Esophagus squamous epithelium (tissue), 5 donors: ENCODE measurements at places on chromosomes 5 and 9.

- no peak for DNase-seq
Measured at GRCh38 chr5:159105145-159106053, 5.7 kb upstream of the EBF1 start.

DNA sequence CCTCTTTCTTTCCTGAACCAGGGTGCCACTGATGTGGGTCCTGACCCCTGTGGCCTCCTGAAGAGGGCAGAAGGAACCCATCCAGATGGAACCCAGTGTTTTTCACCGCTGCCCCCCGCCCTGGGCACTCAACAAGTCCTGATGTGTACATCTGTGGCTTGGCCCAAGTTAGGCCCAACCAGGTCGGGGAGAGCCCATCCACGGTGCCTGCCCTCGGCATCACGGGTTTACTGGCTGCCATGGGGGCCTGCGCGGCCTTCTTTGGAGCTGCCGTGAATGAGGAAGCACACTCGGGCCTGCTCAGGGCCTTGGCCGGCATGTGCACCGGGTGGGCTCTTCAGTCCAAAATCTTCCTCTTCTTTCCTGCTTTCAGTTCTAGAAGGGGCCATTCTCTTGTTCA lies 5.8 kb downstream of the ECSCR start:
- no peak for DNase-seq

- DNase-seq: no peak
Measured at GRCh38 chr9:35280399-35280798, 118.6 kb downstream of the UNC13B start.

GRCh38 chr9:38681747-38682227 lies 38.1 kb downstream of the FAM240B start:
- no peak for DNase-seq

GRCh38 chr5:3593771-3594509 lies 1.7 kb upstream of the IRX1 start:
- no peak for DNase-seq

GRCh38 chr5:10194083-10194482 lies 55.6 kb downstream of the ATPSCKMT start:
- DNase-seq: no peak

- no peak for DNase-seq
Measured at GRCh38 chr5:36383942-36384341, 82.2 kb upstream of the RANBP3L start.

DNA sequence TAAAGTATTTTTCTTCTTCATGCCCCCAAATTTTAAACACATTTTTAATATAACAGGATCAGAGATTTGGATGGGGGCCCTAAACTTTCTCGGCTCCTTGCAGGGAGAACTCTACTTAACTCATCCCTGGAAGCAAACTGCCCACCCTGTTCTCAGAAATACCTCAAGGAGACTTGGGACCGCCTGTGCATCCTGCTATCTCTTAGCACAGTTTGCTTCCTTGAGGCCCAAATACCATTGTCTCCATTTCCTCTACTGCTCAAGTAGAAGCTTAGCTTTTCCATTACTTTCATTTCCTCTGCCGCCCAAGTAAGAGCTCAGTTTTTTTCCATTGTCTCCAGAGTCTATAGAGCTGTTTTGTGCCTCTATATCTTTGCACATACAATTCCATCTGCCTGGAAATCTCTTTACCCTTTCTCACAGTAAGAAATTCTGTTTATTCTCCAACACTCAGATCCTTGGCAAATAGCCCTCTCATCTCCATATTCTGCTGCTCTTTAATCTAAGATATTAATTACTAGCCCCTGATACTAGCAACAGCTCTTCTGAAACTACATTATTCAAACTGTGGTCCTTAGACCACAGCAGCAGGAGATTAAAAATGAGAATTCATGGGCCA lies 137.8 kb downstream of the CEMIP2 start:
- no peak for DNase-seq

- DNase-seq: no peak
Measured at GRCh38 chr9:92299116-92299515, 5.6 kb upstream of the IARS1 start.

GRCh38 chr5:854966-855743 lies 4.4 kb upstream of the ZDHHC11 start:
- no peak for DNase-seq

- DNase-seq: no peak
Measured at GRCh38 chr5:100496296-100496695, 38.9 kb upstream of the FAM174A start.

- no peak for DNase-seq
Measured at GRCh38 chr5:149982505-149982904, 17.9 kb downstream of the TIGD6 start.

DNA sequence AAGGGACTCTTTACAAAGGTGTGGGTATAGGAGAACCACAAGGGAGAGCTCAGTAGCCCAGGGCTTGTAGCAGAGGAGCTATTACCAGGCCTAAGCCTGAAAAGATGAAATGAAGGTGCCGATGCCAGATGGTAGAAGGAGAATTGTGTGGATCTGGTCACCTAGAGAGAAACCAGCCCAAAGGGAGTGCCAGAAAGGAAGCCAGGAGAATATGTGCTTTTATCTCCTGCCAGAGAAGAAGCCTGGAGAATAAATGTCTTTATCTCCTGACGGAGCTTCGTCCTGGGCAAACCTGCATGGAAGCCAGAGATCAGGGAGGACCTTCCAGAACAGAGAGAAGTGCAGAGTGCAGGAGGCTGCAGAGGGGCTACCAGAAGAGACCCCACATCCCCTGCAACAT lies 142.6 kb downstream of the MED10 start:
- DNase-seq: no peak

DNA sequence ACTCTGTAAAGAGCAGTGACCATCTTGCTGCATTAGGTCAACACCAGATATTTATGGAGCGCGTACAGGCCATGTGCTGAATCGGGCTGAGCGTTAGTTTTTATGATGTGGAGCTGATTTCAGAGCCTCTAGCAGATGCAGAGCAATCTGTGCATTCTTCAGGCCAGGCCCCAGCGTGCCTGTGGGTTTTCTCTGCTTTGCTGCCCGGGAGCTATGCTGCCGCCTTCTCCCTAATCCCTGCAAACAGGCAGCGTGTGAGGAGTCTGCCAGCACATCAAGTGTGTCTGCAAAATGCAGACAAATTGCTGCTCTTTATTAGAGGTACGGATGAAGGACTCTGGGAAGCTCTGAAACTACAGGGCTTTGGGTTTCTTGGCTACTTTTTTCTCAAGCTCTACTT lies 170.0 kb downstream of the NTRK2 start:
- DNase-seq: no peak

DNA sequence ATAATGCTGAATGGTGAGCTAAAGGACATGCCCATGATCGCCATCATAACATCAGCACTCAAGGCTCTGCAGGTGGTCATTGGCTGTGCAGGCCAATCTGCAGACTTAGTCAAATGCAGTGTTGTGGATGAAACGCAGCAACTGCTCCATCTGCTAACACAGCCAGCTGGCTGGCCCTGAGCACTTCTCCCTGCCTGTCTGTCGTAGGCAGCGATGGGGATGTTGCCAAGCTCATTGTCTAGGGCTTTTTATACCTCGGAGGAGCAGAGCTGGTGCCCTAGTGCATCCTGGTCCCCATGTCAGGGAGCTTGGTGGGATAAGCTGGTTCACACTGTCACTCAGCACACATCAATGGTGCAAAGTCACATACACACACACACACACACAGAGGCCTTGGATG lies 189.4 kb downstream of the TENT4A start:
- no peak for DNase-seq

DNA sequence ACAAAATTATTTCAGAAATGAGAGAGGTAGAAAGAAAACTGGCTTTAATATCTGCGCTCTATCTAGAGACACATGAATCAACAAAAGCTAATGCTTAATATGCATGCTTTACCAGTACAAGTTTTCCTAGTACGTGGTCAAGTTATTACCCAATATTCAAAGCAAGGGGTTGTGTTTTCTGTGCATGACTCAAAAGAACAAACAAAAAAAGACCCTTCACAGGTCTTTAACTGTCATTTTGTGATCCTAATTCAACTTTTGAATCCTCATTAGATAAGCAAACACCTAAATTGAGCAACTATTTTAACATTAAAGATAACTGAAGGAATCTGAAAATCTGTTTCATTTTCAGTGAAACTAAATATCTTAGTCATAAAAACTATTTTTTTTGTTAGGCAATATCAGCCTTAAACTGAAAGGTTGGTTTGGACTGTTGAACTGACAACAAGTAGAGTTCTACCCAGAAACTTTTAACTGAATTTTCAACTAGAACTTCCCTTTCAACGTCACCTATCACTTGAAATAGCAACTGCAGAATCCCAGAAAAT lies 12.5 kb downstream of the ST8SIA4 start:
- DNase-seq: no peak

DNA sequence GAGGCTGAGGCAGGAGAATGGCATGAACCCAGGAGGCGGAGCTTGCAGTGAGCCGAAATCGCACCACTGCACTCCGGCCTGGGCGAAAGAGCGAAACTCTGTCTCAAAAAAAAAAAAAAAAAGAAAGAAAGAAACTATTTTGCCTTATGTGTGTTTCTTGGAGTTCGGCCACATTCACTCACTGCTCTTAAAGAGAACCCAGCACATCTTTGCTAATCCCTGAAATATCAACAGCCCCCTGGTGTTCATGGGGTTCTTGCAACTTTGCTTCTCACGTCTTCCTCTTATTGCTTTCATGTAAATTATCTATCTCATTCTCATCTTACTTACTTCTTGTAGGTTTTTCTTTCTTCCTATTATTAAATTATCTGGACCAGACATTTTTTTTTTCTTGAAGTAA lies 126.3 kb upstream of the ASTN2 start:
- DNase-seq: no peak

DNA sequence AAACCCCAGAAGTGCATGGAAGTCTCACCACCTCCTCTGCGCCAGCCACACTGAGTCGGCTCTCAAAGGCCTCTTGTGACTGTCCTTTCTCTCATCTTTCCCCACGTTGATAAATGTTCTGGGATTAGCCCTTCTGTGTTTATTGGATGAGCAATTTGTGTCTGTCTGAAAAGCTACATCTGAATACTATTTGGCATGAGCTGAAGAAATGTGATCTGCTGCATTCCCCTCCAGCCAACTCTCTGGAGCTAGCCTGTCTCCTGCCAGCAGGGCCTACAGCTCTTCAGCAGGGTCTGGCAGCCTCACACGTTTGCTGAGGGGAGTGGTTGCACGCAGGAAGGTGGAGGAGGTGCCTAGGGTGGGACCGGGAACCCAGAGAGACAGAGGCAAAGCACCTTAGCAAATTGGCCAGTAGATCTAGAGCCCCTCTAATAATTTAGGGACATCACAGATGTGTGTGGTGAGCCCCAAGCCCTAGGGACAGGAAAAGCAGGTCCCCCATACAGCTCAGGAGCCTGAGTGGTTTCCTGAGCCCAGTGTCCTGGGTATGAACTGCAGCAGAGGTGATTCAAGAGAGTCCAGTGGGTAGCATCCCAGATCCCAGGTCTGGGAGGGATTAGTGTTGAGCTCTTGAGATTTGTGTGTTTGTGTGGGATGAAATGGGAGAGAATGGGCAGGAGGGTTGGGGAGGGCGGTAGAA lies 20.5 kb upstream of the B4GALT1 start:
- no peak for DNase-seq

DNA sequence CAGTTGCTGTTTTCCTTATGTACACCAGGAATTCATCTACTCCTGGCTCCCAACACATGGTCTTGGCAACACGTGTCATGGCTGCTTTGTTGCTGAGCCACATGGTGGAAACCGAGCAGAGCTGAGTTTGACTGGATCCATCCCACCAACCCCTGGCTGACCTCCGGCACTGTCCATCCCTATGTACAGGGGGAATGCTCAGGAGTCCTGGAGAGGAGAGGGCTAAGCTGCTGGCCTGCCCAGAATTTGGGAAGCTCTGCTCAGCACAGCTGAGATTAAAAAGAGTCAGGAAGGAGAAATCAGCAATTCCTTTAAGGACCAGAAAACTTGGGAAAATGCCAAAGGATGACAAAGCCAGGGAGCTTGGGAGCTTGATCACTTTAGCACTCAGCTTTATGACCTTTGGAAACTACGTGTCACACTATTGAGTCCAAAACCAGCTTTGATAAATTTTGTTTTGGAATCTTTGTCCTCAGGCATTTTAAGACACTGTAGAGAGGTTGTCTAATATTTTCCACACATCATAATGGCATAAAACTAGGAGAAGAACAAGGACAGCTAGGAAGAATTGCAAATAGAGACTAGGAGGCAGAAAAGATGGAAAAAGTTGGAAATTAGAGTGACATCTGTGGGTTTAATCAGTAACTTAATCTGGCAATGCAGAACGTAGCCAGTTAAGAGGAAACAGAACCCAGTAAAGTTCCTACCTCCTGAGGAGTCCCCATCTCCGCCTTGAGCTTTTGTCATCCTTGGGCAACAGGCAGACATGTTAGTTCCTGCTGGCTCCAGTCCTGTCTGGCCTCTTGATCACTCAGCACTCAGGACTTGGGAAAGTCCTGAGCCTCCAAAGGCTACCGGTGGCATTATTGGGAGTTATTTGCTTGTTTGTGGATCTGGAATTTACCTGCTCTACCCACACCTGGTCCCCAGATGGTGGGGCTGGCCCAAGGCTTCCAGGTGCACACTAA lies 62.5 kb upstream of the PLPP1 start:
- no peak for DNase-seq

GRCh38 chr5:97266576-97266975 lies 83.5 kb upstream of the RIOK2 start:
- DNase-seq: no peak

- no peak for DNase-seq
Measured at GRCh38 chr5:167853421-167853820, 438.0 kb upstream of the WWC1 start.

GRCh38 chr9:132154863-132155567 lies 6.8 kb upstream of the NTNG2 start:
- DNase-seq: no peak

- DNase-seq: no peak
Measured at GRCh38 chr5:189486-189885, 1.8 kb upstream of the LRRC14B start.

DNA sequence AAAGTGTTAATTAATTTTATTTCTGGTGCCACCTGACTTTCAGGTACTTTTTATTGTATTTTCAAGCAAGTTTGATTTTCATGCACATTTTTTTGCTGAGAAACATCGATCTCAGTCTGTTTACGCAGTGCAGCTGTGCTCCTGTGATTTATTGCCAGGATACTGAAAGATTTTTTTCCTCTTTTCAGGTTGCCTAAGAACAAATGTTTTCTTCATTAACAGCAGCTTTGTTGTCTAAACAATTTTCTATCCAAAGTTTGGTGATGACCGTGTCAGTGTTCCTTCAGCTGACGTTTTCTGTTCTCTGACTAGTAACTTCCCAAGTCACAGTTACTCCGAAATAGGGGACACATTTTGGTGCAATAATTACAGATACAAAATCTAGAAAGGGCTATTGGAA lies 78.1 kb downstream of the VCAN start:
- DNase-seq: no peak

DNA sequence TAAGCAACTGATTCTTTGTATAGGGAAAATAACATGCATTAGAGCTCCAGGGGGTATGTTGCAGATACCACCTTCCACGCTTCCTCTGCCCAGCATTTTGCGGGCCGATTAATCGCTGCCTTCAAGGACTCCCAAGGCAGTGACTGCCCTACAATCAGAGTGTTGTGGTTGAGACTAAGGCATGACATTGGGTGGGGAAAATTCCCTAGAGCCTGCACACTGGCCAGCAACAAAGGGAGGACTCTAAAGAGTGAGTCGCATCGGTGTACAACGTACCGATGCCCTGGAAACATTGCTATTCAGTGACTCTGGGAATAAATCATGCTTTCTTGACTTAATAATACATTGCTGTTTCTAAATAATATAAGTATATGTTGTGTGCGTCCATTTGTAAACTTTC lies 119.7 kb downstream of the ZNF462 start:
- no peak for DNase-seq
